ENCODE measurements at places on chromosomes 1 and 21.
A peak's percentile ranks its signal among the peaks of the same experiment; 100 is the strongest.

DNA sequence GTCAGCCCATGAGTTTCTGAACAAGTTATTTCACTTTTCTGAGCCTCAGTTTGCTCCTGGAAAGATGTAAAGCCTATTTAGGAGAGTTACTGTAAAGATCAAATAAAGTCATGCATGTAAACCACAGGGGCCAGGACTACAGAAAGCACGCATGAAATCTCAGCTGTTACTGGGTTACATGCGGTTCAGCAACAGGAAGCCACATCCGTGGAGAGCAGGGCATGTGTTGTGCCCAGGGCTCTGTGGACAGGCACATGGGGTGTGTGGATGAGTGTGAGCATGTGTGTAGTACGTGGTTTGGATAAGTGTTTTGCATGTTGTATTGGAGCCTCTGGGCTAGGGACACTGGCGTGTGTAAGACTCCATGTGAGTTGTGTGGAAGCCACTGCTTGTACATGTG, 2.2 kb upstream of the EPHA2 start:
- DNase-seq, result no peak

DNA sequence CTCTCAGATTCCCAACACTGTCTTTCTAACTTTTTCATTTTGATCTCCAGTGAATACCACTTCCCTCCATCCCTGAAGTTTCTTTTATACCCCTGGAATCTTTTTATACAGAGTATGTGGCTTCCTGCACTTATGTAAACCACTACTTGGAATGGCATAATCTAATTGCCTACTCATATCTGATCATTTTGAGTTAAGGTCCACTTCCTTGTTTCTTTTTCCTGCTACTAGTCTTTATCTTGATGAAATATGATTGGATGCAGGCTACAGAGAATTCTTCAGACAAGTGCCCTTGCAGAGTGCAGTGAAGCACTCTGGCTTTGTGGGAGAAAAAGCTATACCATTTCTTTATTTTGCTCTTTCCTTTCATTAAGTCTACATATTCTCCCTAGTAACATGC, 325.3 kb upstream of the ADAMTS5 start:
- DNase-seq, result no peak

DNA sequence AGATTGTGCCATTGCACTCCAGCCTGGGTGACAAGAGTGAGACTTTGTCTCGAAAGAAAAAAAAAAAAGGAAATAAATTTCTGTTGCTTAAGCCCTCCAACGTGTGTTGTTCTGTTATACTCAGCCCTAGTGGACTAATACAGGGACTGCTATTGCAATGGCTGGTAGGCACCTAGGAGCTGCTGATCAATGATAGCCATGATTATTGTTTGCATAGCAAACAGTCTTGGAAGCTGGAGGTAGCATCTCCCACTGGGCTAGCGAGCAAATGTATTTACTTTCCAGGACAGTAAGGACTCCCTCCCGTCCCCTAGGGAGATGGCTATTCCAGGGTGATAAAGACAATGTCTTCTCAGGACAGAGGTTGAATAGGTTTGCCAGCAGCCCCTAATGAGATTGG, 13.5 kb upstream of the TNFRSF8 start:
- peak; percentile 18 for DNase-seq

DNA sequence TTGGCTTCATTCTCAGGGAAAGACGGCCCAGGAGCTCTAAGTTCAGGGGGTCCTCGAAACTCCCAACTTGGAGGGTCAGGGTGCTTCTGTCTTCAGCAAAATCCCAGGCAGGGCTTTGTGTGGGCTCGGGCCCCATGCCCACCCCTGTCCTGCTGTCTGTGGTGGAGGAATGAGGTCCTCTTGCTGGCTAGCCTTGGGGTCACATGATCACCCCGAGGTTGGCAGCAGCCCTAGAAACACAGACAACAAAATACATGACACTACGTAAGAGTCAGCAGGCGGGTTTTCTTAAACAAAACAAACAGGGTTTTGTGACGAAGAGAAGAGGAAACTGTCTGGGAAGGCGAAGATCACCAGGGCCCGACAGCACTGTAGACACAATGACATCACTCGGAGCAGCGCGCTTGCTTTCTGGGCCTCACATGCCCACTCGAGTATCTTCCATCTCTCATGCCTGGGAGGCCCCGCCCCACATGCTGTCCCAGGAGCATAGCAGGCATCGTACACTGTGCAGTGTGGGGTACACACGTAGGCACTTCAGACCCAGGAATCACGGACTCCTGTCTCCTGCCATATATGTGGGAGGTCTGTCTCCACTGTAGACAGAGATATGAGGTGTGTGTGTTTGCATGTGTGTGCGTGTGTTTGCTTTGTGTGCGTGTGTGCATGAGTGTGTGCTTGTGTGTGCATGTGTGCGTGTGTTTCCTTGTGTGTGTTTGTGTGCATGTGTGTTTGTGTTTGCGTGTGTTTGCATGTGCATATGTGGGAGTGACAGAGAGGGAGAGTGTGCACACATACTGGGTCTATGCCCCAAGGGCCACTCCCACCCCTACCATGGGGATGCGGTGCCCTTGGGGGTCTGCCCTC, 94.7 kb downstream of the SIK1 start:
- DNase-seq, result no peak

DNA sequence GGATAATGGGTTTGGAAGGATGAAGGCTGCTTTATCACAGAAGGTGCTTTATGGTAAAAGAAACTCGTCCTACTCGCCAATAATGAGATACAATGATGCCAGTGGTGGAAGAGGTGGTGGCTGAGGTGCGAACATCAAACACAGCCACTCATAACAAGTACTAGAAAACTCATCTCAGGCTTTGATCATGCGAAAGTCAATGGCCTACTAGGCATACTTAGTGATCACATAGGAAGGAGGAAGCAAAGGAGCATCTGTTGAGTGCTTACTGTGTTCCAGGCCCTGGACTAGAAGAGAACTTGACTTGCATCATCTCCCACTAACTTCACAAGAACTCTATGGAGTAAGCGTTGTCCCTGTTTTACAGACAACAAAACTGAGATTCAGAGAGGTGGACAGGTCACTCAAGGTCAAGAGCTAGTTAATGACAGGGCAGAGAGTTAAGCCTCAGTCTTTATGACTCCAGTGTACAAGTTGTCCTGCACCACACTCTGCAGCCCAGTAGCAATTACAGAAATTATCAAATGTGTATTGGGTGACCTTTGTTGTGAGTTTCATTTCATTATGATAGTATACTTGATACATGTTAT, 33.6 kb downstream of the RUNX1 start:
- DNase-seq, result no peak

GRCh38 chr1:156230473-156230837, 11.5 kb upstream of the BGLAP start:
- no peak for DNase-seq

DNA sequence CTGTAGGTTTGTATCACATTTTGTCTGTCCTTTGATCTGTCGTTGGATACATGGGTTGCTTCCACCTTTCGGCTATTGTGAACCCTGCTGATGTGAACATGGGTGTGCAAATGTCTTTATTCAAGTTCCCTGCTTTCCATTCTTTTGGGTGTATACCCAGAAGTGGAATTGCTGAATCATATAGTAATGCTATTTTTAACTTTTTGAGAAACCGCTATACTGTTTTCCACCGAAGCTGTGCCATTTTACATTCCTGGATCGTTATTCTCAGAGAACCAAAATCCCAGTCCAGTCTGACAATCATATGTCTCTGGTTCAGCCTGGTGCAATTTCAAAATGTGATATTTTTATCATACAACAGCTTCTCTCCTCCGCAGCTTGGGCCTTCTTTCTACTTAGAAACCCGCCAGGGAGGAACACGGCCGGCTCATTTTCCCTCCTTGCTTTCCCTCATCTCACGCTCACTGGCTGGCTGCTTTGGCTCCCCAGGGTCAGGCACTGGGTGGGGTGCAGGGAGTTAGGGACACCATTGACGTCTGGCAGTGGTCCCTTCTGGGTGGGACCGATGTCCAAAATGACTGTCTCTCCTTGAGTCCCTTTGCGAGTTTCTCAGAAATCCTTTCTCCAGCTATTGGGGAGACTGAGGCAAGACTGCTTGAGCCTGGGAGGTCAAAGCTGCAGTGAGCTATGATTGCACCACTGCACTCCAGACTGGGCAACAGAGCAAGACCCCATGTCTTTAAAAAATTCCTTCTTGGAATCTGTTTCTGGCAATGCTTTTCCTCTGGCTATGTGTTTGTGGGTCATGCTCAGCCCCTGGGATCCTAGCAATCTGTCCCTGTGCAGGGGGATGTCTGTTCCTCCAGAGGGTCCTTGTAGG, 73.5 kb upstream of the AKT3 start:
- no peak for DNase-seq

- no peak for DNase-seq
Measured at GRCh38 chr1:107678993-107679392, 286.0 kb downstream of the VAV3 start.

DNA sequence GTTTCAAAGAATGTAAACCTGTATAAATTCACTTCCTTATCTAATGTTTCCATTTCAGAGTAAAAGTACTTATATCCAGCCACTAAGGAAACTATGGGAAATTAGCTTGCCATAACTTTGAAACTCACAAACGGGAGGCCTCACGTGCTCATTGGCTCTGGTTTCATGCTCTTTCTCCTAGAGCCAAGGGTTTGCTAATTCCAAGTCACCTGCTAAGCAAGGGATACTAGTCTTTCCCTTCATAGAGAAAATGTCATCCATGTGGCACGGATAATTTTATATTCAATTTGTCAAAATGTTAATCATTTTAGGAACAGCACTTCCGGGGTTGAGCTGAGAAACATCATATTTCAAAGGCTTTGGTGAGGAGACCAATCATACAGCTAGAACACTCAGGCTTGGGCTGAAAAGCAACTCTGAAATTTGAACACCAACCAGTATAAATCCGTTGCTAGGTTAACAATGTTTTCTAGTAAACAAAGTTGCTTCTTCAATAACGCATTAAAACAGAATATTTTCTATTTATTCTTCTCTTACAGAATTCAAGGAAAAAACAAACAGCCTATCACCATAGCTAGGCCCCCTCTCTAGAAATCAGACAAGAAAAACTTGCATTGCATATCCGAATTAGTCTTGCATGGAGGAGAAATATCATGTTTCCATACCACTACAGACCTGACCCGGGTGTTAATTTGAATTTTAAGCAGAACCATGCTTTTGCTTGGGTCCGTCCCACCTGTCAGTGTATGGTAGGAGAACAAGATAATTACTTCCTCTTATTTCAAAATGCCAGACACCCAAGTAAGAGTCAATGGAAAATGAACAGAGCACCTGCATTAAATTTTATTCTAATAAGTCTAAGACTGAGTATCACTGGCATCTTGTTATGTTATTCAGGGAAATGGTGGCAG, 196.1 kb upstream of the ESRRG start:
- DNase-seq, result no peak

- DNase-seq, result no peak
Measured at GRCh38 chr1:18536915-18537314, 56.2 kb downstream of the KLHDC7A start.

DNA sequence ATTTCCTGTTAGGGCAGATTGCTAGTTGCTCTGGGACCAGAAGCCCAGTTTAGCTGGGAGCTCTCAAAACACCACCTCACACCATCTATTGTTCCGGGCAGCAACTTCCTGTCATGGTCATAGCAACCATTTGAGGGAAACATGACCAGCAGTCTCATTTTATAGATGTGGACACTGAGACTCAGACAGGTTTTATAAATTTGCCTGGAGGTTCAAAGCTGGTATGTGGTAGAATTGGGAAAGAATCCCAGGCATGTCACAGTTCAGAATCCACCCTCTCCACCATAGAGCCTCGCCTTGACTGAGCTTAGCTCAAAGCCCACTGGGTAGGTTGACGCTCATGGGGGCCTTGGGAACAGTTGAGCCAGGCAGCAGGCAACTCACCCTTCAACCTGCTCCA, 14.0 kb upstream of the TRIM67 start:
- no peak for DNase-seq
